ENCODE measurements at places on chromosomes 12 and 14.

GRCh38 chr14:105536691-105537579 lies 10.6 kb downstream of the TMEM121 start:
- ATAC-seq, result no peak

DNA sequence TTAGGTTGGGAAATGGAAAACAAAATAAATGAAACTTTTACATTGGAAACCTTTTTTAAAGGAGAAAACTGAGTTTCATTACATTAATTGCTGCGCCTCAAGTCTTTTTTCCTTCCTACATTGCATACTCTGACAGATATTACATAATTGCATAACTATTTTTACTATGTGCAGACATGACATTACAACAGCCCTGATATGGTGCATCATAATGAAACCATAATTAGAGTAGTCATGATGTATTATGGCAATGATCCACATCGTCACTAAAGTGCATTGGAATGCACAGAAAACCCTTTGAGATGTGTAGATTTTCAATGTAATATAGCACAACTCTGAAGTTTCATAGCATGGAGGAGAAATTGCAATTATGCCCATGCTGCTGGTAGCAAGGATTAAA lies 217.8 kb upstream of the NPAS3 start:
- no peak for ATAC-seq

- no peak for ATAC-seq
Observed at GRCh38 chr12:88313554-88313953, 171.4 kb downstream of the TMTC3 start.

- ATAC-seq, result no peak
Observed at GRCh38 chr12:56013482-56013881, 7.4 kb upstream of the IKZF4 start.

GRCh38 chr14:73712540-73713180 lies 1.5 kb downstream of the PNMA1 start:
- peak; percentile 78 for ATAC-seq

GRCh38 chr12:45553204-45553603 lies 176.3 kb upstream of the ARID2 start:
- no peak for ATAC-seq

- no peak for ATAC-seq
Observed at GRCh38 chr12:132028111-132028510, 78.4 kb downstream of the EP400 start.

DNA sequence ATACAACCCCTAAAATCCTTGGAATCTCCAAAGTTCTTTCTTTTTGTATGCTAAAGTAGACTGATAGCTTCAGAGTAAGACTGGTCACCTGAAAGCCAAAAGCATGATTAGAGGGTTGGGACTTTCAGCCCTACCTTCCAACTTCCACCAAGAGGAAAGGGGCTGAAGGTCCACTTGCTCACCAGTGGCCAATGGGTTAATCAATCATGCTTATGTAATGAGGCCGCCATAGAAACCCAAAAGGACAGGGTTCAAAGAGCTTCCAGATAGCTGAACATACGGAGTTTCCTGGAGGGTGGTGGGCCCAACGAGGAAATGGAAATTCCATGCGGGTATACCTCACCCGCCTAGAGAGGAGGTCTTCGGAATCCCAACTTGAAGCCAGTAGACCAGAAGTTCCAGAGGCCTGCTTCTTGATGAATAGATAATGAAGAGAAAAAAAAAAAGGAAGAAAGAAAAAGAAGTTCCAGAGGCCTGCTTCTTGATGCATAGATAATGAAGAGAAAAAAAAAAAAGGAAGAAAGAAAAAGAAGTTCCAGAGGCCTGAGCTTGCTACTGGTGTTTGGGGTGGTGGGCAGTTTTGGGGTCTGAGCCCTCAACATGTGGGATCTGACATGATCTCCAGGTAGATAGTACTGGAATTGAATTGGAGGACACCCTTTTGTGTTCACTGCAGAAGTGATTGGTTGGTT lies 11.2 kb upstream of the BTG1 start:
- no peak for ATAC-seq

DNA sequence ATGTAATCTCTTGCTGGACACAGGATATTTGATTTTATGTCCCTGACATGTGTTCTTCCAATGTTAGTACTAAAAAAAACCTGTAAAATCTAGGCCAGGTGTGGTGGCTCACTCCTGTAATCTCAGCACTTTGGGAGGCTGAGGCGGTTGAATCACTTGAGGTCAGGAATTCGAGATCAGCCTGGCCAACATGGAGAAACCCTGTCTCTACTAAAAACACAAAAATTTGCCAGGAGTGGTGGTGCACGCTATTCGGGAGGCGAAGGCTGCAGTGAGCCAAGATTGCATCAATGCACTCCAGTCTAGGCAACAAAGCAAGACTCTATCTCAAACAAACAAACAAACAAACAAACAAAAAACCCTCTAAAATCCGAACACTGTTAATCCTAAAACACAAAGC lies 68.0 kb downstream of the FERMT2 start:
- ATAC-seq, result no peak

DNA sequence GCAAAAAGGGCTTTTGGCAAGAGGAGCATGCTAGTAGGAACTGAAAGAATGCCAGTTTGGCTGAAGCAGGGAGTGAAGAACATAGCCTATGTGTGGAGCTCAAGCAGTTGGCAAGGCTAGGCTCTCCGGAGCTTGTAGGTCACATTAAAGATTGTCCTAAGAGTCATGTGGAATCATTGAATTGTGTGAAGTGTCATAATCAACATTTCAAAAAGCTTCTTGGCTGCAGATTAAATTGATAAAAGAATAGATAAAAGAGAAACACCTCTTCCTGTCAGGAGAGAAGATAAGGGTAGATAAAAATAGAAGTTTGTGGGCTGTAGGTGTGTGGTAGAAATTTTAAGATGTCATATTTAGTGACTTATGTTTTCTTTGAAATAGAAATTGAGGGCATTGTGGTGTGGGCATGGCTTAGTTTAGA lies 36.1 kb downstream of the CPSF6 start:
- peak; percentile 34 for ATAC-seq

DNA sequence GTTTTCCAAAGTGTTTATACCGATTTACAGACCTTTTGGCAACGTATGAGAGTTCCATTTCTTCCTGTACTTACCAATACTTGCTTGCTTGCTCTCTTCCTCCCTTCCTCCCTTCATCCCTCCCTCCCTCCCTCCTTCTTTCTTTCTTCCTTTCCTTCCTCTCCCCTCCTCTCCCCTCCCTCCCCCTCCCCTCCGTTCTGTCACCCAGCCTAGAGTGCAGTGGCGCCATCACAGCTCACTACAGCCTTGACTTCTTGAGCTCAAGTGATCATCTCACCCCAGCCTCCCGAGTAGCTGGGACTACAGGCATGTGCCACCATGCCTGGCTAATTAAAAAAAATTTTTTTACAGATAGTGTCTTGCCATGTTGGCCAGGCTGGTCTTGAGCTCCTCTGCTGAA lies 40.4 kb downstream of the DIP2B start:
- ATAC-seq, result no peak

DNA sequence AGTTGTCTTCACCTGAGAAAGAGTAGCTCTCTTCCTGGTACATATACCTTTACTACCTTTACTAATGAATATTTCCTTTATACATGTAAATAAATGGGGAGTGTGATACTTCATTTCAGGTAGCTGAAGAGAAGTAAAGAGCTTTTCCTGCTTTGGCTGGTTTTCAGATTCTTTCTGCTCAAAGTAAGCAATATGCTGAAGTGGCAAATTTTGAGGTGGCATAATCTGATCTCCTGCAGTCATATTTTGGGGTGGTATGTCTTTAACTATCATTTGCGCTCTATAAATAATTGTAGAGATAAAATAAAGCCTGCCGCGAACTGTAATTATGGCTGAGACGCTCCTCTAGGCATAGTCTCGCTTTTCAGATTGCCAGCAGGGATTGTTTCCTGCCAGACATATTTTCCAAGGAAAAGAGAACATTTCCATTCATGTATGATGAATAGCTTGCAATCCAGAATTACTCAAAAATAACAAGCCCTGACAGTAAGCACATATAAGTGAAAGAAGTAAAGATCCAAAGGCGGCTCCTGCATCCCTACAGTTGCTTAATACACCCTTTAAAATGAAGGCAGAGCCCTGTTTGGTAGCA lies 200.7 kb downstream of the C12orf50 start:
- no peak for ATAC-seq
